ENCODE measurements at places on chromosomes 16 and 17. TPM values are rescaled to one million over a fixed set of nuclear protein-coding genes. Genes with fewer than 3 reads are reported as not detected.

CYGB gene
- total RNA-seq = 1.2 TPM

TMEM238L gene
- total RNA-seq = not detected

- DNase-seq = no peak
Measured at GRCh38 chr16:30447512-30448226, 2.0 kb upstream of the SEPHS2 start.

DNA sequence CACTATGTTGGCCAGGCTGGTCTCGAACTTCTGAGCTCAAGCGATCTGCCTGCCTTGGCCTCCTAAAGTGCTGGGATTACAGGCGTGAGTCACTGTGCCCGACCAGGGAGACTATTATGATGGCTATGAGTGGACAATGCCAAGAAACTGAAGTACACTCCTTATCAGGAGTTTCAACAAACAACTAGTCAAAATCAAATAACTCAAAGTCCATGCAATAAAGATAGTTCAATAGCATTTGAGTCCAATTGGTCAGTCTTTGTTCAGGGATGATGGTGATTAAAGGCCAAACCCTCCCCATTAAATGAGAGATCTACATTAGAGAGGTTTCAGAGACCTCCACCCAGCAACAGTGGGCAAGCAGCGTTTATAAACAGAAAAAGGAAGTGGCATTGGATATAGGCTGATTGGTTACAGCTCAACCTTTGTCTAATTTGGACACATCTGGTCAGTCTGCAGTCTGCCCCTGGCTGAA, 8.0 kb downstream of the CHST5 start:
- DNase-seq = no peak

GRCh38 chr17:2070241-2071023, 15.5 kb downstream of the HIC1 start:
- no peak for DNase-seq

SCN4A gene
- not detected for total RNA-seq

DNA sequence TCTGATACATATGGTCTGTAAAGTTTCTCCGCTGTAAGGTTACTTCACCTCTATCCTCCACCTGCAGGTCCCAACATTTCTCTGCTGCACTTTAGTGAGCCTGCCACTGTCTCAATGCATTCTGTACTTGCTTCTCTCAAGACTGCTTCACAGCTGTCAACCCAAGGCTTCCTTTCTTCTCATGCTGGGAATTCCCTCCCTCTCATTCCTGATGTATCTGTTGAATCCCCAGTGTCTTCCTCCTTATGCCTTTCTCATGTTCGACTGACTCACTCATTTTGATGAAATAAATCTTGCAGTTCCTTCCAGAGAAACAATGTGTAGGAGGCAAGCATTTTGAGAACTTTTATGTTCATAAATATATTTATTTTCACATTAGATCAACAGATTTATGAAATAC, 288.3 kb downstream of the CNTNAP4 start:
- DNase-seq = no peak

GRCh38 chr17:45584092-45585036, 93.8 kb upstream of the PLEKHM1 start:
- DNase-seq = no peak

- no peak for DNase-seq
Measured at GRCh38 chr17:61815863-61816503, 47.3 kb downstream of the BRIP1 start.

GRCh38 chr17:8413328-8413727, 15.7 kb upstream of the RNF222 start:
- no peak for DNase-seq

DNA sequence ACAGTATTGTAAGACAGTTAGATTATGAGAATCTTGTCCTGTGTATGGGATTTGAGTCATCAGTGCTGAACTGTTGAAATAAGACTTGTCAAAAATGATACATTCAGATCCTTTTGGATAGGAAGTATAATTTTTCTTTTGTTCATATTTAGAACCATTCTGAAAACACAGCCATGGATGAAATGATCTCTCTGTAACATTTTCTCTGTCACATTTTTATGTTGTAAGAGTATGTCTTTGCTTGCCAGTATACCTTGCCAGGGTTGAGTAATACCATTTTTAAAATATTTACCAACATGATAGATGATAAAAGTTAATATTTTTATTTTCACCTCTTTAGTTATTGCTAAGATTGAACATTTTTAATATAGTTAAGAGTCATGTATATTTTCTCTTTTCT, 45.0 kb downstream of the NSRP1 start:
- DNase-seq = no peak

DNA sequence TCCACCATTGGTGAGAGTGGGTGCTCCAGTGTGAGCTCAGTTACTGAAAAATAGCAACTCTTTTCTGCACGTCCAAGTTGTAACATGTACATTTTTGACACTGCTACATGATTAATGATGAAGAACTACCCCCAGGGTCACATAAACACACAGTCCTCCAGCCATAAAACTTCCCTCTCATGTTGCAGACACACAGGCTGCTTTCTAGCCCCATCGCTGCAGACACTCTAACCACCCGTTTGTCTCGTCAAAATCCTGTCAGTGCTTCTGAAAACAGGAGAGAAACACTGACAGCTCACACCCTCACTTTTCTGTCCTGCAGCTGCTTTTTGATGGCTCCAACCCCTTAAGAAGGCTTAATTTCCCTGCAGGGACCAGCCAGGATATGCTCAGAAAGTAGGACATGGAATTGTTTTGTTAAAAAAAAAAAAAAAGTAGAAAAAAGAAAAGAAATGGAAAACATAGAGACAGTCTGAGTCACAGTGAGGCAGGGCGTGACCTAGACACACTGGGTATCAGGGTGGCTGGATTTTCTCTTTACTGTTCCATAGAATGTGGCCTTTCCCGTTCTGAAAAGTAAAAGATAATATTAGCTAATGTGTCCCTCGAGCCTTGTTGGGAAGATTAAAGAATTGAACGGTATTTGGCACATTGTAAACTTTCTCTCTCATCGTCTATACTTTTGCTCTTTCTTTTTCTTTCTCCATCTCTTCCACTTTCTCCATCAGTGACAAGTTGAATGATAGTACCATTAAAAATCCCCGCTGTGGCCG, 20.7 kb upstream of the CCL5 start:
- DNase-seq = no peak

- DNase-seq = no peak
Measured at GRCh38 chr16:66508248-66508913, 41.5 kb downstream of the TK2 start.

DNA sequence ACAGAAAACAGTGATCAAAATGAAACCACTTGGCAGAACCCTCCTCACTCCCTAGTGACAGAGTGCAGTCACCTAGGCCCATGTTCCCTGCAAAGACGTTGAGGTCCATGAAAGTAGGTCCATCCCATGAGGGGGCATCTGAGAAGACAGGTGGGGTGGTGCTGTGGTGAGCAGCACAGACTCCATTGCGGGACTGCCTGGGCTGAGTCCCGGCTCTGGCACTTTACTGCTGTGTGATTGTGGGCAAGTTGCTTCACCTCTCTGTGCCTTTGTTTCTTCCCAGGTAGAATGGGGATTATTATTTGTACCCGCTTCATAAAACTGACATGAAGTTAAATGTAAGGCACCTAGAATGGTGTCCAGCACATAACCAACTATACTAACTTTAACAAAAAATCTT, 23.5 kb upstream of the RHOT1 start:
- DNase-seq = no peak

RNF43 gene
- 0.31 TPM for total RNA-seq

GRCh38 chr16:55954906-55955305, 79.7 kb upstream of the CES5A start:
- no peak for DNase-seq

GRCh38 chr16:2857451-2858244, at the start of gene PRSS22:
PRSS22 (minus strand) TSS chr16:2858170; CDS start chr16:2858104, 66 bp downstream.
- no peak for DNase-seq

DNA sequence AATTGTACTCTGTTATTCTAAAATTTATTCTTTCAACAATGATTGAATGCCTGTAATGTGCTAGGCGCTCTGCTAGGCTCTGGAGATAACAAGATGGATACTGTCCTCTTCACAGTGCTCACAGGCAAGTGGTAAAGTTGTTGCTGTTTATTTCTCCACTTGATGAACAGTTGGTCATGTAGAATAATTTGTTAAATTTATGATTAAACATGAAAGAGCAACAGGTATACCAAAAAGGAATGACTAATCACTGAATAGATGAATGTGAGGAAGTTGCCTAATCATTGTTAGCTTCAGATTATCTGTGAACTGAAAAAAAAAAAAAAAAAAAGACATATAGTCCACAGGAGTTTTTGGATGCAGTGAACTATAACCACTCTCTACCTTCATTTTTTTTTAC, 62.3 kb downstream of the NFATC3 start:
- no peak for DNase-seq

KRTAP29-1 gene
- not detected for total RNA-seq

- no peak for DNase-seq
Measured at GRCh38 chr17:71033336-71033735, 864.0 kb downstream of the KCNJ2 start.

DNA sequence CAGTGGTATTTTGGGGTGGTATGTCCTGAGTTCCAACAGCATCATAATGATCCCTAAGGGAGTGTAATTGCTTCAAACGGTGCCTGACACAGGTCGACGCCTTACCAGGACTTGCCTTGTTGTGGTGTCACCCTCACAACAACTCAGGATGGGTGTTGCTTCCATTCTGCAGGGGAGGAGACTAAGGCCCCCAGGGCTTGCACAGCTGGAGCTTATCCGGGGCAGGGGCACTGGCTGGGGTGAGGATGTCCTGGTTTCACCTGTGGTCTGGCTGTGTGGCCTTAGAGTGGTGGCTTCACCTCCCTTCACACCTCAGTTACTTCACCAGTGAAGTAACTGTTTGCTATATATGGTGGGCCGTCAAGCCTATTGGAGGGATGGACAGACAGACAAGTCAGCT, 23.3 kb downstream of the LLGL2 start:
- no peak for DNase-seq

DNA sequence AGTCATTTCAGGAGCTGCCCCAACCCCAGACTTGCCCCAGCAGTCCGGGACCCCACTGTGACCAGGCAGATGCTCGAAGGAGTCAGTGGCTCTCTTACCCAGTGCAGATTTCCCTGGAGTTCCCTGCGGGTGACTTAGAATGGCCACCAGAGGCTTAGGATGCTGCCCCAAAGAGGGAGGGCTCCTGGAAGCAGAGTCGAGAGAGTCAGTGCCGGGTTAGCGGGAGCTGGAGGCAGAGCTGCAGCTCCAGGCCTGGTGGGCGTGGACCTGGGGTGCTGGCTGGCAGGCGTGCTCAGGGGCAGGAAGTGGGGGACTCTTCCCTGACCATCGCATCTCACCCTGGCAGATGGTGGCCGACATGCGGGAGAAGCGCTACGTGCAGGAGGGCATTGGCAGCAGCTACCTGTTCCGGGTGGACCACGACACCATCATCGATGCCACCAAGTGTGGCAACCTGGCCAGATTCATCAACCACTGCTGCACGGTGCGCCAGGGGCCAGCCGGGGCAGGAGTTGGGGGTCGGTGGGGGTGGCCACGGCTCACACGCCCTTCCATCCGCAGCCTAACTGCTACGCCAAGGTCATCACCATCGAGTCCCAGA, 1.6 kb upstream of the HSD3B7 start:
- DNase-seq = no peak

- no peak for DNase-seq
Measured at GRCh38 chr17:65332375-65332774, 195.2 kb downstream of the RGS9 start.

GRCh38 chr17:74151551-74152315, 51.7 kb upstream of the RPL38 start:
- DNase-seq = no peak

DNA sequence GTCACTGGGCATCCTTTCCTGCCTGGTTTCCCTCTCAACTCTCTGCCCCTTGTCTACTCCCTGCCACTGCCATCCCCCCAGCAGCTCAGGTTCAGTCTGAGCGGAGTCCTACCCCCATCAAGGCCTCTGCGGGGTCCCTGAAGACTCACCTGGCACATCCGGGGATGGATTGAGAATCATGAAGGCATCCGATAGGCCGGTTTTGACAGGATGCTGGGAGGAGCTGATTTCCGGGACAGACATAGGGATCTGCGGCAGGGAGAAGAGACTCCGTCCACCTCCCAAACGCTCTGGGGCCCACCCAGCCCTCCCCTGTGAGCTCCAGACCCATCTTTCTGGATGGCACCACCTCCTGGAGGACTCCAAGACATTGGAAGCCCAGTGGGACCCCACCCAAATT, 45.7 kb downstream of the PLXDC1 start:
- DNase-seq = no peak

CFDP1 gene
- total RNA-seq = 37.3 TPM

DNA sequence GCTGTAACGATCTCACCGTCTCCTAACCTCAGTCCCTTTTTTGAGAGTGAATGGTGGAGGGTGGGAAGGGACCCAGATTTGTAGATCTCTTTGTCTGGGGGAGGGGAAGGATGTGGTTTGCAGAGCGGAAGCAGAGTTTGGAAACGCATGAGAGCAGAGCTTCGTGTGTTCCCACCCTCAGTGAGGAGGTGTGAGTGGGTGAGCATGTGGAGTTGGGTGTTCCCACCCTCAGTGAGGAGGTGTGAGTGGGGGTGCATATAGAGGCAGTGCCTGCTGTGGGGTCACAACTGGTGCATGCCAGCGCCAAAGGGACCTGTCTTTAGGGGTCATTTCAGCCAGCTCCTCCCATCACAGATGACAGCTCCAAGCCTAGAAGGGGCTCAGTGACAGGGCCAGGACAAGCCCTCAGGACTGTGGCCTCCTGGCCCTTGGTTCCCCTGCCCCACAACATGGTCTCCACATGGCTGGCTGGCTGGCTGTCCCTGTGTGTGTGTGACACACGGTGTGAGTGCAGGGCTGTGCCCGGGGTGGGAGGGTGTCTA, 1.8 kb upstream of the CISD3 start:
- DNase-seq = no peak

HOXB4 gene
- total RNA-seq = not detected

- no peak for DNase-seq
Measured at GRCh38 chr17:933312-934073, 46.1 kb downstream of the NXN start.

KIF2B gene
- total RNA-seq = not detected

GRCh38 chr17:58913971-58914769, 158.5 kb downstream of the PPM1E start:
- DNase-seq = no peak

DNA sequence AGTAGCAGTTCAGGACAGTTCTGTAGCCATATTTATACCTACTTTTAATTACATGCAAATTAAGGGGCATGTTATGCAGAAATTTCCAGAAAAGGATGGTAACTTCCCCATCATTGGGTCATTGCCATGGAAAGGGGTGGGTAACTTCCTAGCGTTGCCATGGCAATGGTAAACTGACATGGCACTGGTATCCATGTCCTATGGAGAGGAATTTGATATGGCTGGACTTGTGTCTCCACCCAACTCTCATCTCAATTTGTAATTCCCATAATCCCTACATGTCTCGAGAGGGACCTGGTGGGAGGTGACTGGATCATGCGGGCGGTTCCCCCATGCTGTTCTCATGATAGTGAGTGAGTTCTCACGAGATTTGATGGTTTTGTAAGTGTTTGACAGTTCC, 35.6 kb upstream of the CACNG4 start:
- no peak for DNase-seq

PRSS21 gene
- total RNA-seq = not detected

Data from occipital lobe (tissue), 3 donors.